ENCODE measurements at places on chromosomes 12 and 14.
A peak's percentile ranks its signal among the peaks of the same experiment; 100 is the strongest.

DNA sequence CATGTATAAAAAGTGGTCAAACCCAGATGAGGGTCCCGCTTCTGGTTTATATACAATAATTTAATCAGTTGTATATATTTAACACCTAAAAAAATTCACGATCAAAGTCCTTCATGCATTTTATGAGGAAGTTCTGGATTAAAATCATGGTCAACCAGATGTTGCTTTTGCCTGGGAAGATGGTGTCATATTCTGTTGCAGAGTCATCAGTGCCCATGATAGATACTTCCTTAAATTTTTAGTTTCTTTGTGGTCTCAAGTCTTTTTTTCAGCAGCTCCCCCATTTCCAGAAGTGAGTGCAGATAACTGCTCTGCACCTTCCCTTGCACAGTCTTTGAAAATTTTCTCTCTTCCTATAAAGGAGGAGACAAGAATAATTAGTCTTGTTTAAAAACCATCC, 16.1 kb downstream of the ERP29 start:
- DNase-seq = no peak

DNA sequence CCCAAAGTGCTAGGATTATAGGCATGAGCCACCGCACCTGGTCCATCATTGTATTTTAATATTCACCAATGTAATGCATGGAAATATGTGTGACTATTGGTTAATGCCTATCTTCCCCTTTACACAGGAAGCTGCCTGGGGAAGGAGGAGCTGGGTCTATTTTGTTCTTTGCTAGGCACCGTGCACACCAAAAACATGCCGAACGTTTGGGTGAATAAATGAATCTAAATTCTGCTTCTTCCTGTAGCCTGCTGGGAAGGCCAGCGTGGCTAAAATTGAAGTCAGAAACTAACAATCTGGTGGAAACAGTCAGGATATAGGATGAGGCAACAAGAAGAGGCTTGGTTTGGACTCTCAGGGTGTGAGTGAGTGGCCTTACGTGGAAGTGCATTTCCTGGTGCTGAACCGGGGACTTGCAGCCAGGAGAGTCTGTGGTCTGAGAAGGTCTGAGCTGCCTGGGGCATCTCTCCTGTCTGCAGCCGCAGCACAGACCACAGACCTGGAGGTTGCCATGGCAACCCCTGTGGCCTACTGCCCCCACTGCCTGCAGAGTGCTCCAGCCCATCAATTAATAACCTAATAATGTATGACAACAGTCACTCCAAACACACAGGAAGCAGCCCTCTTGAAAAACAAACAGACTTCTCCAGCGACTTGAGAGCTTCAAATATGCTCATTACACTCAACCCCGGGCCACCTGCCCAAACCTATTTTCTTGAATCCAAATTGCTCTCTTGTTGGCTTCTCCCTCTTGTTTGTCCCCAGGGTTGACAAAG, 5.5 kb upstream of the GPR68 start:
- DNase-seq = peak; percentile 68

- no peak for DNase-seq
Observed at GRCh38 chr14:31752867-31753661, 191.9 kb downstream of the NUBPL start.

- no peak for DNase-seq
Observed at GRCh38 chr12:80018119-80018518, 81.2 kb upstream of the OTOGL start.

GRCh38 chr12:21984375-21984774, 43.1 kb upstream of the ABCC9 start:
- DNase-seq = no peak

- DNase-seq = no peak
Observed at GRCh38 chr14:52527052-52527451, 25.3 kb downstream of the TXNDC16 start.

GRCh38 chr12:6124411-6125309, at the start of gene VWF:
Gene VWF (minus strand): TSS chr12:6124670. CDS start chr12:6123196, 1,474 bp downstream.
- DNase-seq = no peak

All from NCI-H1436 (cell line).